HT-29 (cell line): ENCODE measurements at places on chromosomes 7 and 10.

DNA sequence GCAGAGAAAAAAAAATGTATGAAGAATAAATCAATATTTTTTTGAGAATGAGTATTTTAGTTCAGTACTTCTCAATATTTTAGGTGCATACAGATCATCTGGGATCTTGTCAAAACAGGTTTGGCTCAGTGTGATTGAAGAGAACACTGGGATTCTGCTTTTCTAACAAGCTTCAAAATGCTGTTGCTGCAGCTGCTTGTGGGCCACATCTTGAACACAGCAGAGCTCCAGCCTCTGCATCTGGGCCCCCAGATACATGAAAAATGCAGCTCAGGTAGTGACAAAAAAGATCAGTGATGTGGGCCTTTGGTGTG lies 1177.1 kb upstream of the C7orf33 start:
- DNase-seq: no peak

DNA sequence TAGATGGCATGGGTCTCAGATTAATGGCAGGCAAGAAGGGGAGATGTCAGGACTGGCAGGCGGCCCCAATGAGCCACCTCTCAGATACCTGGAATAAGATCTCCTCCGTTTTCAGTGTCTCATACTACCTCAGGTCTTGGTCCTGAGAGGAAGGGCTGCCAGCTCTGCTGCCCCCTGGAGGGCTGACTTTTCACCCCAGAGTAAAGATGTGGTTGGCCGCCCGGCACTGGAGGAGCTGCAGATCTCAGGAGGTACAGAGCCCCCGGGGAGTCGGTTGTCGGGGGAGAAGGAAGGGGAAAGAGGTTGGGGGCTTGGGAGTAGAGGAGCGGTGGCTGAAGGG lies 642 bp upstream of the COL13A1 start:
- peak; percentile 64 for DNase-seq

- DNase-seq: no peak
Measured at GRCh38 chr10:119849944-119850343, 22.7 kb downstream of the MCMBP start.

- DNase-seq: no peak
Measured at GRCh38 chr10:5552376-5553321, 27.9 kb downstream of the CALML3 start.

DNA sequence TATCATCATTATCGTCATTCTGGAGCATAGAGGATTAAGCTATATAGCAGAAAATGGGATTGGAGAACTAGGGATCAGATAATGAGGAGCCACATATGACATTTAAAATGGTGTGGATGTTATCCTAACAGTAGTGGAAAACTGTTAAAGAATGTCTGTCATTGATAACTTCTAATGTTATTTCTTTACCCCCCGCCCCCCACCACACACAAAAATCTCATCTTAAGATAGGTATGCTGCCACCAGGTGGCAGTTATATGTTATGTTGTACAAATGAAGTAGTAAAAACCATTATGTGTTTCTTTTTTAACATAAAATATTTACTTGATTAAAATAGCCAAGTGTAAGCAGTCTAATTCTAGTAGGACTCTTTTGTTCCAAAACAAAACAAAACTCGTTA lies 13.0 kb downstream of the AKAP9 start:
- DNase-seq: peak; percentile 42

DNA sequence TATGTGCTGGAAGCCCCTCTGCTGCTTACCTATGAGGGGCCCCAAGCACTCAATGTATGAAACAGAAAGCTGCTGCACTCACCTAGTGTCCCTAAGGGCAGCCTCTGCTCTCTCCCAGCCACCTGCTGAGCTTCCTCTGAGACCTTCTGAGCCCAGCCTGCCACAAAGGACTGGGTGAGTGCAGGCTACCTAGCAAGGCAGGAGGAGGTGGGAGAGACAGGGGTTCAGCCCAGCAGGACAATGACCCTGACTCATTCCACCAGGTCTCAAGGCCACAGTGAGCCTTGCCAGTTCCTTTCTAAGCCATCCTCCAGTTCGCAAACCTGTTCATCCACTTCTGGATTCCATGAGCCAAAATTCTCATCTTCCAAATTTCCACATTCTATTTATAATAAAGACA lies 16.3 kb downstream of the VOPP1 start:
- DNase-seq: no peak

DNA sequence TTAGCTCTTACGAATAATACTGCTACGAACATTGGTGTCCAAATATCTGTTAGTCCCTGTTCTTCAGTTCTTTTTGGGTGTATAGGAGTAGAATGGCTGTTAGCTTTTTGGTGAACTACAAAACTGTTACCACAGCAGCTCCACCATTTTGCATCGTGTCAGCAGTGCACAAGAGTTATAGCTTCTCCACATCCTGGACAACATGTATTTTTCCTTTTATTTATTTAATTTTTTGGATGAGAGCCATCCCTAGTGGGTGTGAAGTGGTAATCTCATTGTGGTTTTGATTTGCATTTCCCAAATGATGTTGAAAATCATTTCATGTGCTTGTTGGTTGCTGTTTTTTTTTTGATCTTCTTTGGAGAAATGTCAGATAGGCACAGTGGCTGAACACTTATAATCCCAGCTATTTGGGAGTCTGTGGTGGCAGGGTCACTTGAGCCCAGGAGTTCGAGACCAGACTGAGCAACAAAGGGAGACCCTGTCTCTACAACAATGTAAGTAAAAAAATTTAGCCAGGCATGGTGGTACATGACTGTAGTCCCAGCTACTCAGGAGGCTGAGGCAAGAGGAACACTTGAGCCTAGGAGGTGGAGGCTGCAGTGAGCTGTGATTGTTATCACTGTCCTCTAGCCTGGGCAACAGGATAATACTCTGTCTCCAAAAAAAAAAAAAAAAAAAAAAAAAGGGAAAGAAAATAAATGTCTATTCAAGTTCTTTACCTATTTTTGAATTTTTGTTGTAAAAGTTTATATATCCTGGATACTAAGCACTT lies 31.7 kb downstream of the TRIM24 start:
- DNase-seq: no peak

- DNase-seq: no peak
Measured at GRCh38 chr7:229184-229964, 37.0 kb downstream of the FAM20C start.
